ENCODE measurements at places on chromosomes 16 and 17.

DNA sequence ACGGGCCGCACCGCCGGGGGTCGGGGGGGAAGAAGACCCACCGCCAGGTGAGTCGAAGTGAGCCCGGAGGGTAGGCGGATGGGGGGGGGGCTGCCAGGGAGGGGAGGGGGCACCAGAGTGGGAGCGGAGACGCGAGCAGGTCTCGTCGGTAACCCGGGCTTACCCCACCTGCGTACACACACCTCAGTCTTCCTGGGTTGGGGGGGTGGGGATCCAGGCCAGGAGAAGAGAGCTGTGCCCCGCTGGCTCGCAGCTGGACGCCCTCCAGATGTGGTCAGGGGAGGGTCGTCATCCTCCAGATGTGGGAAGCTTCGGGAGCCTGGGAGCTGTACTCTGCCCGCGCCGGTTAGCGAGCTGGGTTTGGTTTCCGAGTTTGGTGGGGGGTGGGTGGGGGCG lies 1.2 kb downstream of the CACNA1G start:
- no peak for DNase-seq

DNA sequence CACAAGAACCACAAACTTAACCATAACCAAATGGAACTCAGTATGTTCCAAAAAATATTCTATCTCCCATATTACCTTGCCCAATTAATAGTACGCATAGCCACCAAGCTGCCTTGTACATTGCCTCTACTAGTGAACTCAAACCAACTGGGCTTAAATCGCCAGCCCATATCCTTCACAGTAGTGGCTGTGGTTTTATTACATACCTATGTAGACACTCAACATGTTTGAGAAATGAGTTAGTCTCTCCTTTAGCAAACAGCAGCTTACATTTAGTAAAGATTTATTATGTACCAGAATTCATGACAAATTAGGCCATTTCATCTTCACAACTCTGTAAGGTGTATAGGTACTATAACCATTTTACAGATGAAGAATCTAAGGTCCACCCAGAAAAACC lies 41.4 kb downstream of the GRB2 start:
- DNase-seq = no peak

GRCh38 chr17:34378664-34379101 lies 15.7 kb upstream of the CCL1 start:
- no peak for DNase-seq

DNA sequence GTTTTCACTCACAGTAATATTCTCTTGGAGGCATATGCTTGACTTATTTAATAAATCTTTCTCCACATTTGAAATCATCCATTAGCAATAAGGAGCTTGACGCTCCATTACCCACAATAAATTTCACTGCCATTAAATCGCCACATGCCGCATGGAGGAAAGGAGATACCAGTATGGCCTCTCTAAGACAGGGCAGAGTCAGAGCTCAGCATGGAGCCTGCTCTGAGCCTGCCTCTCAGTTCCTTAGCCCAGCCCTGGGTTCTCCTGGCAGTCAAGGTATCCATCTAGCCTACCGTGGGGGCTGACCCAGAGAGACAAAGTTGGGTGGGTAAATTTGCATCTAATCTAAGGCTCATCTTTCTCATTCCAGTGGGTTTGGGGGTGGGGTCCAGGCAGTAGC lies 80.3 kb upstream of the CES5A start:
- DNase-seq = no peak

GRCh38 chr16:1372292-1372950 lies 20.7 kb downstream of the GNPTG start:
- no peak for DNase-seq

GRCh38 chr17:17837380-17837821 lies 615 bp upstream of the SREBF1 start:
- no peak for DNase-seq

DNA sequence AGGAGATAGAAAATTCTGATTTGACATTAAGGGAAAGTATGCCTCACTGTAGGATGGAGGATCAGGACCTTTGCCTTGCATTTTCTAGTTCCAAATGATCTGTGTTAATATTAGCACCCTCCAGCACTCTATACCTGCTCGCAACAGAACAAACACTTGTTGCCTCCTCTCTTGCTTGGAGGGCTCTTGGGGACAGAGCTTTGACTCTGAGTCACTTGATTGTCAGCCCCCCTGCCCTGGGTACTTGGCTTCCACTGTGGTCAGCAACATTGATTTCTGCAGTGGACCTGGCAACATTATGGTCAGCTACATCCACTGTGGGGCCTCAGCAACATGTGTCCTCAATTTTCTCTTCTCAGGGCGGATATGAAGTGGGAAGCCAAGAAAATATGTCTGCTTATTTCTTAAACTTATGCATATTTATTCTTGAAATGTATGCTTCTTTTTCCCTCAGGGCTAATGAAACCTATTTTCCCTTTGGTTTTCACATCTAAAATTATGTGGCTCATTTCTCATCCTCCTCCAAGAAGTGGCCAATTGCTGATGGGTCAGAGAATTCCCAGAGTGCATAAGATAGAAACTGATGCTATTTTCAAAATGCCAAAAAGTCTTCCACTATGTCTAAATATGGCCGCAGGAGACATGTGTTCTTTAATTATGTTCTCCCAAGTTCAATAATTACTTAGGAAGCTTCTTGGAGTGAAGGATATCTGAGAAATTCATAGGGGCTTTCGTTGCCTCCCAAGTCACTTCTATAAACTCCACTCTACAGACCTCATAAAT lies 94.6 kb upstream of the SMIM36 start:
- DNase-seq = no peak

- peak; percentile 59 for DNase-seq
These were observed 14.7 kb downstream of the TMEM11 start for GRCh38 chr17:21199311-21199710.

GRCh38 chr17:56897646-56898424 lies 16.0 kb downstream of the TRIM25 start:
- no peak for DNase-seq

DNA sequence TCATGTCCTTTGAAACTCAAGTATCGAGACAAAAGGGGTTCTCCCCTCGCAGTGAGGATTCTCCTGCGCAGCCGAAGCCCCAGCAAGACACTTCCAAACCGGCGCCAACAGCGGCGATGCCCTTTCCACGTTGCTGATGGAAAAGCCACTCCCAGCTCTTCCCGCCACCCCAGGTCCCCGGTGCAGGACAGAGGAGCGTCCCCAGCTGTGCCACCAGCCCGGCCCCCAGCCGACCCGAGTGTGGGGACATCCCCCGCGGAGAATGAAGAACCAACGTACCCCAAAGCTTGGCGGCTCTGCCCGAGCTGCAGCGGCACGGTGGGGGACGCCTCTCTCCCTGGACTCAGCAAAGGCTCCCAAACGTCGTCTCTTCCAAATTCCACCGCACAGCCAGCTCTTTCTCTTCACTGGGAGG lies 573 bp downstream of the CHST6 start:
- DNase-seq = no peak

GRCh38 chr17:40266882-40267281 lies 20.8 kb upstream of the CDC6 start:
- no peak for DNase-seq

GRCh38 chr16:19223235-19224170 lies 55.5 kb downstream of the SYT17 start:
- peak; percentile 66 for DNase-seq

DNA sequence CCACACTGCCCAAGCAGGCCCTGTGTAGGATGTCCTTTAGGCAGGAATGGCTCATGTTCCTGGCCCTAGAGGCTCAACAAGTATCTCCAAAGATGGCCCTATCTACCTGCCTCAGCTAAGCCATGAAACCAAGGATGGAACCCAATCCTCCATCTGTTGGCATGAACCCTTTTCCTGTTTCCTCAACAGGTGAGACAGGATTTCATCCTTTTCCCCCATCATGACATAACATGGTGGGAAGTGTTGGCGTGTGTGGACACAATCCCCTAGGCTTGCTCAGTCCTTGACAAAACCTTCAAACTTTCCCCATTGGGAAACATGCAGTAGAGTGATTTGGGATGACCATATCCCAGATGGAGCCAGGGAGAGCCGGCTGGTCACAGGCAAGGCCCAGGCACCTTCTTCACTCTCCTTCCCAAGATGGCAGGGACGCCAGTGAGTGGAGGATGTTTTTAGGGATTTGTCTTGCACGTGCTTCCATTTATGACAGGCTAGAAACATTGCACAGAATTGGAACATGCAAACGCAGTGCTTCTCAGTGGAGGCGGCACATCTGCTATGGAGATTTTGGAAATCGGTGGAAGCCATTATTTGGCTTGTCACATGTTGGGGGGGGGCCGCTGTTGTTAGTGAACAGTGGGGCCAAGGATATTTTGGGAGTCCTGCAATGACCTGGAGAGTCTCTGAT lies 77.0 kb downstream of the MYH11 start:
- no peak for DNase-seq

- no peak for DNase-seq
These were observed 17.7 kb downstream of the SLC38A8 start for GRCh38 chr16:84024854-84025253.

DNA sequence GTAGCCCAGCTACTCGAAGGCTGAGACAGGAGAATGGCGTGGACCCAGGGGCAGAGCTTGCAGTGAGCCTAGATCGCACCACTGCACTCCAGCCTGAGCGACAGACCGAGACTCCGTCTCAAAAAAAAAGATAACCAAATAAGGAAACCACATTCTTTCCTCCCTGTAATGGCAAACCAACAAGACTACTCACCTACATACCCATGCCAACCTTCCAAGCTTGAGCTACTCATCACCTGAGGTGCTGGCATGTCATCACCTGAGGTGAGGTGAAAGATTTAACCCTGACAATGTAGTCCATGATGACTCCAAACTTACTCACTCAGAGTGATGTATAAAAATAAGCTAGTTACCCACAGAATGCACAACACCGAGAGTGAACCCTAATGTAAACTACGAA lies 85.2 kb downstream of the SMG6 start:
- DNase-seq = no peak

Data from iPS-NIHi11 (cell line).